SK-MEL-5 (cell line): ENCODE measurements at places on chromosomes 7 and 10.

GRCh38 chr7:157460721-157461120 is 123.9 kb downstream of the DNAJB6 start:
- no peak for DNase-seq

DNA sequence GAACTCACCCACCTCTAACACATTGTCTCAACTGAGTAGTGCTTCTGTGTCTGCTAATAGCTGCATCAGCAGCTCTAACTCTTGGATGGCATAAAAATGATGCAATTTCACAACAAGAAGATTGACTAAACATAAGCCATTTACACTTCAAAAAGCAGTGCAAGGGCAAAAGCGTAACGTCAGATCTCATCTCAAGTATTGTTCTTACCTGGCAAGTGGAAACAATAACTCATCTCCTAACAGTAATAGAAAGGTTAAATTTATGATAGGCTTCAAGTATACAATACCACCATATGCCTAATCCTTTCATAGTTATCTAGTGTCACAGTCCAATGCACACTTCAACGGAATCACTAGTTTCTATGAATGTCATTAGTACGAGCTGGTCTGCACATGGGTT is 14.8 kb downstream of the TPK1 start:
- no peak for DNase-seq

GRCh38 chr7:158988996-158989395 is 132.6 kb downstream of the DYNC2I1 start:
- DNase-seq, result no peak

GRCh38 chr10:86373251-86373650 is 6.7 kb upstream of the GRID1 start:
- DNase-seq, result no peak

GRCh38 chr10:14736043-14736442 is 38.7 kb downstream of the FAM107B start:
- no peak for DNase-seq

DNA sequence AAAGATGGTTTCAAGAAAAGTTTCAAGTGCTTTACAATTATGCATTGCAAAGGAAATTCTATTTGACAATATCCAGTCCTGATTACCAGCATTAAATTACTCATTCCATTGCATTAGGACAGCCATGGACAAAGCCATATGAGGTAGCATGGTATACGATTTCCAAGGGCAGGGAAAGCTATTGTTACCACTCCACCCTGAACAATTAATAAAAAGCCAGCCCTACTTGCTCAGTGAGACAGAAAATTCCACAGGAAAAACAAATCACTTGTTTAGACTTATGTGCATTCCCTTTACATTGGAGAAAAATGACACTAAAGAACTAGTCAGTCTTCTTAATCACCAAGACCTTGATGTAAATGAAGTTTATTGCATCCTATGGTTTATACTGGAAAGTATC is 5.6 kb downstream of the CD36 start:
- no peak for DNase-seq
